ENCODE measurements at places on chromosomes 16 and 17. TPM values are rescaled to one million over a fixed set of nuclear protein-coding genes. Genes with fewer than 3 reads are reported as not detected.

GRCh38 chr16:83768986-83769385 lies 38.8 kb upstream of the HSBP1 start:
- no peak for DNase-seq

- DNase-seq, result peak; percentile 69
Measured at GRCh38 chr17:50173335-50173941, 7.6 kb downstream of the SGCA start.

GRCh38 chr16:28213396-28213795 lies 1.6 kb upstream of the XPO6 start:
- DNase-seq, result no peak

Gene TOX3
- not detected for total RNA-seq

Gene C17orf67
- total RNA-seq, result 1.3 TPM

Gene HBQ1
- not detected for total RNA-seq

Gene ELMO3
- 0.78 TPM for total RNA-seq
